ENCODE measurements at places on chromosomes 3 and 15.

- DNase-seq = no peak
These were observed 13.4 kb downstream of the B3GNT5 start for GRCh38 chr3:183266454-183266853.

DNA sequence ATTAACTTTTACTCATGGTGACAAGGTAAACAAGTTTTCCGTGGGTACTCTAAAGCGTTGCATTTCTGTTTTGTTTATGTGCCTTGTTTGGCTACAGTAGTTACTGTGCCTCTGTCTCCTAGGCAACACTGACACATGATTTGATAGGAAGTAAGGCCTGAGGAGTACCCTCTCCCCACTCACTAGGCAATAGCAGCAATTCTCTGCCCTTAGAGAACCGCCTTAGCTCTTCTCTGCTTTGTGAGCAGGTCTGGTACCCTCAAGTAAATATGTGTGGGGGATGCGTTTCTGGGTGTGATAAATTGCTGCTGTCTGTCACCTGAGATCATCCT, at the start of gene IL5RA:
Gene IL5RA (minus strand): TSS at position 76 of the 332 bp plus-strand sequence. CDS start 5,390 bp downstream, outside the sequence.
- DNase-seq = no peak

GRCh38 chr3:115808244-115808643, 184.9 kb downstream of the GAP43 start:
- no peak for DNase-seq

DNA sequence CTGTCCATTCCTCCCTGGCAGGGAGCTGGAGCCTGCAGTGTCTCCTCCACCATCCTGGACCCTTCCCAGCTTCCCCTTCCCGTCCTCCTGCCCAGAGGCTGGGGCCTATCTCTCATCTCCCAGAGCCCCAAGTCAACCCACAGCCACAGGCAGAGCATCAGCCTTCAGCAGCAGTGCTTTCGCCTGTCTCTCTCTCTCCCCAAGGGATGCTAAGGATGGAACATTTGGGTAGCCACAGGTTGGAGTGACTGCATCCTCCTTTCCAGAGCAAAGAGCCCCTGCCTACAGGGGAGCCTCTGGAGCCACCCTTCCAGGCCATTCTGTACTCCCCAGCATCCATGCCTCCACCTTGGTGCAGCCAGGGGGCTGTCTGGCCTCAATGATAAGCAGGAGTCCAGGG, 4.2 kb downstream of the PLCB2 start:
- DNase-seq = no peak

GRCh38 chr15:72166716-72167417, 30.7 kb downstream of the GRAMD2A start:
- no peak for DNase-seq

GRCh38 chr3:132343018-132343612, 25.9 kb downstream of the ACP3 start:
- peak; percentile 1 for DNase-seq

DNA sequence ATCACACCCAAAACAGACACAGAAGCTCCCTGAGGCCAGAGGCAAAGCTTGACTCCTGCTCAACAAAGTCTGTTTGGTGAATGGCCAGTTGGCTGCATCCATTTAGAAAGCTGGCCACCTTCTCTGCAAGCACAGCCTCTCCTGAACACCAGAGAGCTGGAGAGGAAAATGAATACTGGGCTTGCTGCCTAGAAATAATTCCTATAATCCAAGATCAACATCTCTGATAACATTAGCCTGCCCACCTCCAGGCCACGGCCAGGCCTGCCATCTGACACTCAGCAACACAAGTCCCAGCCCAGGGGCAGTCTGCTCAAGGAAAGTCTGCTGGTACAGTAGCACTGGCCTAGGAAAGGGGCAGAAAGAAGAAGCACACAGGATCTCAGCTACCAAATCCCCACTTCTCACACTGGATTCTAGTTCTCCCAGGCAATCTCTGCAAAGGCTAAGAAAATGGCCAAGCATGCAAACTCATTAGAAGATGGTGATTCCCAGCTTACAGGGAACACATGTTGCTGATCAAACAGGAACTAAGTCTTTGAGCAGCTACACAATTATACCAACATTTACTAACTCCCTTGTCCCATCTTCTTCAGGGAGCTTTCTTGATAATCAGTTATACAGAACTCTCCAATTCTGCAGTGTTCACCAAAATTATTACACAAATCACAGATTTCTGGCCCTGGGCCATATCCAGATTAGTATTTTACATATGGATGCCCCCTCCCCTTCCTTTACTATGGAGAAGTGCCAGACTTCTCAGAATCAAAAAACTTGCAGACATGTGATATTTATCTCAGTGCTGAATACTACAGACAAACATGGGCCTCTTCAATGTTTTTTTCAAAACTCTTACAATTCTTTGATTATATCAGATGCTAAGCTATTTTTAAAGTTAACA, 9.9 kb downstream of the TBC1D2B start:
- DNase-seq = no peak

DNA sequence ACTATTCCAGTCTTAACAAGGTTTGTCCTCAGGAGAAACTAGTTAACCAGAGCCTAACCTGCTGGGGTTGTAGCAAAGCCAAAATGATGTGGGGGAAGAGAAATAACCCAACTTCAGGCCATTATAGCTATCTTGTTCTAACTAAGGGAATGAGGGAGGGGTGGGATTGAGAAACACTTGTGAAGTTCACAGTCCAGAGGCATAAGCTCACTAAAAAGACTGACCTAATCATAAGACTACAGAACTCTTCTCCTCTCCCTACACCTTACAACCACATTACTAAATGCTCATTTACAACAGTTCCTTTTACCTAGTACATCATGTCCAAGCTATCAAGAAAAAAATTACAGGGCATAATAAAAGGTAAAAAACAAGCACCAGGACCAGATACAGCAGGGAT, 52.8 kb downstream of the UBE3A start:
- no peak for DNase-seq

DNA sequence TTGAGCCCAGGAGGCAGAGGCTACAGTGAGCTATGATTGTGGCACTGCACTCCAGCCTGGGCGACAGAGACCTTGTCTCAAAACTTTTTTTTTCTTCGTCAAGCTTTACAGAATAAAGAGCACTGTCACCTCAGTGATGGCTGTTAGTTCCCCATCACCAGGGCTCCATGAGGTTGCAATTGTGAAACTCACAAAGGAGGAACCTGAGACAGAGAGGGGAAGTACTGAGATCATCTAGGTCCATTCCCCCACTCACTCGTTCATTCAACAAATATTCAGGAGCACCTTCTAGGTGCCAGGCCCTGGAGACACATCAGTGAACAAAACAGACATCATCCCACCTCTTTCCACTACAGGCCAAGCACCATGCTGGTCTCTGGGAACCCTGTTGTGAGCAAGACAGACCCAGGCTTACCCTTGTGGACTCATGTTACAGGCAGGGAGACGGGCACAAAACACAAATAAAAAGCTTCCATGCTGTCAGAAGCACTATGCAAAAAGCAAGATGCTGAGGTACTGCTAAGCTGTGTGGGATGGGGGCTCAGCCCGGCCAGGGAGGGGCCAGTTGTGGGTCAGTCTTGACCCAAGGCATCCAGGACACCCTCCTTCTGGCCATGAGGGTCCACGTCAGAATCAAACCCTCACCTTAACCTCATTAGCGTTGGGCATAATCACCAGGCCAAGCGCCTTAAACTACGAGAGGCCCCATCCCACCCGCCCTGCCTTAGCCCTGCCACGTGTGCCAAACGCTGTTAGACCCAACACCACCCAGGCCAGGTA, 2.1 kb upstream of the RHO start:
- peak; percentile 75 for DNase-seq

- no peak for DNase-seq
These were observed 185.5 kb downstream of the ADAMTS9 start for GRCh38 chr3:64502284-64502683.

- DNase-seq = peak; percentile 41
These were observed 11.0 kb upstream of the PDCD6IP start for GRCh38 chr3:33787328-33788009.

GRCh38 chr15:101051291-101052030, 132.3 kb downstream of the LRRK1 start:
- no peak for DNase-seq

DNA sequence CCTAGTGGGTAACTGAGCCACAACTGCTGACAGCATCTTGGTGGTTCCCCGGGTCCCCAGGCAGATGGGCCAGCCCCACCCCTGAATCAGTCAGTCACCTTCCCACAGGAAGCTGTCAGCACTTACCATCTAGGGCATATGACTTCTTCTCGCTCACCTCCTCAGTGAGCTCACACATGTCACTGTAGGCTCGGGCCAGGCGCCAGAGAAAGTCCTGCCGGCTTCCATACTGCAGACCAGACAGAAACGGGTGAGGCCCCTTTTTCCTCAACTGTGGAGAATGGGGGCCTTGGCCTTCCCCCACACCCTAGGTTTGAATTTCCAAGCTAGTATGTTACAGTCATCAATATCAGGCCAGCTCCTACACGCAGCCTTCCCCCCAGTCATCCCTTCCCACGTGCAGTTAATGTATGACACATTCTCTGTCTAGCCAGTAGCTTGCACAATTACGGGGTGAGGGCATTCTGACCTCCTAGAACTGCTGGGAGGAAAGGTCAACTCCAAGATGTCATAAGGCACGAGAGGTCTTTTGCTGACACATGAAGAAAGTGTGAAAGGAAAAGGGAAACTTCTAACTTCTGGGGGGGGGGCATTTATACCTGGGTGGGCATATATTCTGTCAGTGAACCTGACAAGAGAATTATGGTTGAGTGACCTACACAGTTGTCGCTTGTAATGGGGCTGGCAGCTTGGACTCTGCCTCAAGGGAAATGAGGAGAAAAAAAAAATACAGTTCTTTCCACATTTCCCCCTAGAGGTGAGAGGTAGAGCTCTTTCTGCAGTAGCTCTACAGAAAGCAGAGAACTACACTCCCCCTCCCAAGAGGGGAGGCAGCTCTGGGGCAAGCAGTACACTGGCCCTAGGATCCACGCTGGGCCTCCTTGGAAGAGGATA, 10.9 kb downstream of the RMDN3 start:
- DNase-seq = no peak

GRCh38 chr15:42608110-42608531, 32.7 kb downstream of the STARD9 start:
- peak; percentile 44 for DNase-seq

GRCh38 chr15:95024351-95024750, 793.0 kb downstream of the MCTP2 start:
- DNase-seq = no peak

DNA sequence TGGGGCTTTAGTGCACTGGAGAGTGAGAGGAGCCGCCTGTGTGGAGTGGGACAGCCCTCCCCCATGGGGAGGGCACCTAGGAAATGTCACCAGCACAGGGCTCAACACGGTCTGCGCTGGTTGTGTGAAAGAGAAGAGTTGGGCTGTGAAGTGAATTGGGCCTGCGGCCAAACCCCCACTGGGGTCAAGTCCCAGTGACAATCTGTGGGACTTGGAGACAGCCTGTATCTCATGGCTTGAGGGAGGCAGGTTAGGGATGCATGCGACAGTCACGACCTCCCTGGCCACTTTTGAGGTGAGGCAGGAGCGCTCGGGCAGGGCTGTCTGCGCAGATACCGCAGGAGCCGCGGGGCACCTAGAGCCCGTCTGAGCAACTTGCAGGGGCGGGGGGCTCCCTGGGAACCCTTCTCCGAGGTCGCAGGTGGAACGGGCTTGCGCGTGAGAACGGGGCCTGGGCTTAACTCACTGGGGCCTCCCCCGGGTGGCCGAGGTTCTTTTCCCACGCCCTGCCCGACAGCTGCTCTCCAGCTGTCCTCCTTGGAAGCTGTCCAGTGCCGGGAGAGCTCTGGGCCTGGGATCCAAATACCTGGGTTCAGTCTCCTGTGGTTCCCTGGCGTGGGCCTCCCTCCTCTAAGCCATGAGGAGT, 77.4 kb downstream of the SNRK start:
- no peak for DNase-seq

- DNase-seq = no peak
These were observed 360.3 kb upstream of the ARRDC4 start for GRCh38 chr15:97600190-97600589.

- no peak for DNase-seq
These were observed 1.5 kb downstream of the TRPC1 start for GRCh38 chr3:142725357-142725739.

- DNase-seq = no peak
These were observed 571.4 kb upstream of the NAALADL2 start for GRCh38 chr3:174287705-174288104.

- no peak for DNase-seq
These were observed 179.4 kb downstream of the OPA1 start for GRCh38 chr3:193772422-193772763.

GRCh38 chr3:71684757-71685386, 40.3 kb downstream of the EIF4E3 start:
- DNase-seq = no peak

DNA sequence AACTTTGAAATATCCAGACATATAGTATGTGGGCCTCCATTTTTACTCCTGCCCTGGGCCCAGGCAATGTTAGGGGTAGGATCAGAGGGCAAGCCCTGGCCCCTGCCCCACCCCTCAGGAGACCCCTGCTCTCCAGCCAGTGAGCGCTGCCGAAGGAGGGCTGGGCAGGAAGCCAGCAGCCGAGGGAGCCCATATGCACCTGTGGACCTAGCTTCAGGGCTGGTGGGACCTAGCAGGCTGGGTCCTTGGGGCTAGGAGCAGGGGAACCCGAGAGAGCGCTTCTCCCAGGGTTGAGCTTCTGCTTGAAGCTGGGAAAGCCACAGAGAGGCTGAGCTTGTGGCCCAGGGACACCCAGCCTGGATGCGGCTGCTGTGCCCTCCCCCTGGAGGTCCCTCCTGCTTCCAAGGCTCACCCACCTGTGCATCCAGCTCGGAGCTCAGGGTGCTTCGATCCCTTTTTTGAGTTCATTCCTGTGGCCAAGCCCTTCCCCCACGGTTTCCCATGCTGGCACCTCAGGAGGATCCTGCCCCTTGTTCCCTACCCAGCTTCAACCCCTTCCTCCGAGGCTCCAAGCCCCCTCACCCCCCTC, 21.0 kb upstream of the CYP11A1 start:
- no peak for DNase-seq

Measured in stimulated activated naive B cell treated with anti-CD40 and anti-IgM and Interleukin-4, amounts not matched to agents 10 μg/mL and 1 μg/mL and 100 μg/mL, for 72 hours (primary cell).